ENCODE measurements at places on chromosomes 2 and 18. TPM values are rescaled to one million over a fixed set of nuclear protein-coding genes. Genes with fewer than 3 reads are reported as not detected.
A peak's percentile ranks its signal among the peaks of the same experiment; 100 is the strongest.

The CPLX4 gene
- polyA plus RNA-seq: not detected

The LOXL3 gene
- 47.9 TPM for polyA plus RNA-seq

- H3K4me3 ChIP-seq: no peak overlapping the region
- H3K36me3 ChIP-seq: no peaks in the 10 kb centered on the region
- H3K4me1 ChIP-seq: peaks cover 4% of the 10 kb centered on the region
Measured at GRCh38 chr18:54734059-54734458, 94.2 kb upstream of the RAB27B start.

- H3K36me3 ChIP-seq: no peaks in the 10 kb centered on the region
- no peaks in the 10 kb centered on the region for H3K4me1 ChIP-seq
- no peaks in the 10 kb centered on the region for H3K27me3 ChIP-seq
Measured at GRCh38 chr2:233011268-233011650, 1.8 kb downstream of the NGEF start.

DNA sequence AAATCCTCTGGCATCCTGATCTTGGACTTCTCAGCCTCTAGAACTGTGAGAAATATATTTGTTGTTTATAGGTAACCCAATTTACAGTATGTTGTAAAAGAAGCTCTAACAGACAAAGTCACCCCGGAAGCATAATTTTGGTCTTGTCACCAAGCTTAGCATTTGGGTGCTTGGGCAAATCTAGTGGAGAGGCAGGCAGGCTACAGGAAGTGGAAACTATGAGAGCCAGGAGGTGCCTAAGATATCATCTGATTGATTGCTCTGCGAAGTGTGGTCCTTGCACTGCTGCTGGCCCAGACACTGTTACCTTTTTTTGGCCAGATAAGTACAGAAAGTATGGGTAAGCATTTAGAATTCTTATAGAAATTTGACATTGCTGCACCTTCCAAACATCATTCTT lies 102.9 kb downstream of the CDC42EP3 start:
- H3K27me3 ChIP-seq: no peaks in the 10 kb centered on the region
- DNase-seq: no peak
- peak overlapping the region; percentile 99 for H3K27ac ChIP-seq
- peaks cover 12% of the 10 kb centered on the region for H3K4me1 ChIP-seq
- no peaks in the 10 kb centered on the region for H3K36me3 ChIP-seq

All from SK-N-SH (cell line).